ENCODE measurements at places on chromosomes 4 and X. TPM values are rescaled to one million over a fixed set of nuclear protein-coding genes. Genes with fewer than 3 reads are reported as not detected.

The BEND4 gene
- 0.10 TPM for polyA plus RNA-seq

GRCh38 chrX:41705680-41706374 lies 17.1 kb downstream of the GPR34 start:
- no peak for DNase-seq

GRCh38 chr4:141241986-141242385 lies 21.3 kb downstream of the ZNF330 start:
- DNase-seq, result no peak

- DNase-seq, result peak; percentile 34
Measured at GRCh38 chr4:123522081-123522480, 125.5 kb downstream of the SPRY1 start.

- no peak for DNase-seq
Measured at GRCh38 chr4:126495163-126495752, 1137.5 kb upstream of the INTU start.

DNA sequence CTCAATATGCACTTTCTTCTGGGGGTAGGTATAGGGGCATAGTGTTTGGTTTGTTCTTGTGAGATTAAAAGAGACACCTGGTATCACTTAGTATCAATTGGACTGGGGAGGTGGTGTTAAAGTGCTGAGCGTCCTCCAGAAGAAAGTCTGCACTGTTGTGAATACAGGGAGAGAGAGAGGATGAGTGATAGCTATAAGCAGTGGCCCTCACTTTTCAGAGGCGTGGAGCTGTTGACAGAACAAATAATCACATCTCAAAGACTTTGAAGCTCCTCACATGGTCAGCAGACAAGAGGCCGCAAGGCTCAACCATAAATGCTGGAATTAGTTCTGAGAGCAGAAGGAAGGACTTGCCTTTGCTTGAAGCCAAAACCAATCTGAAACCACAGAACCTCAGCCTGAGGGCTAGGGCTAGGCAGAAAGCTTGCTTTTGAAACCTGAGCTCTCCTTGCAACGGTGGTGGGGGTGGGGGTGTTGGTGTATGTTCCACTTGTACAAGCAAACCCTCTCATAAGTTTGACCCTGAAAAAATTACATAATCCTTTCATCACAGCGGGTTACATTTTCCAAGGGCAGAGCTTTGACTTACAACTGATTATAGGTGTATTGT lies 123.2 kb upstream of the SCML1 start:
- DNase-seq, result no peak

GRCh38 chr4:159358226-159358625 lies 255.3 kb downstream of the RAPGEF2 start:
- peak; percentile 32 for DNase-seq

GRCh38 chr4:24912252-24913118 lies at the start of gene CCDC149:
CCDC149 (minus strand) TSS chr4:24913042; CDS start chr4:24912864, 178 bp downstream.
- DNase-seq, result peak; percentile 69

GRCh38 chr4:155722816-155723499 lies 35.9 kb upstream of the GUCY1B1 start:
- no peak for DNase-seq

DNA sequence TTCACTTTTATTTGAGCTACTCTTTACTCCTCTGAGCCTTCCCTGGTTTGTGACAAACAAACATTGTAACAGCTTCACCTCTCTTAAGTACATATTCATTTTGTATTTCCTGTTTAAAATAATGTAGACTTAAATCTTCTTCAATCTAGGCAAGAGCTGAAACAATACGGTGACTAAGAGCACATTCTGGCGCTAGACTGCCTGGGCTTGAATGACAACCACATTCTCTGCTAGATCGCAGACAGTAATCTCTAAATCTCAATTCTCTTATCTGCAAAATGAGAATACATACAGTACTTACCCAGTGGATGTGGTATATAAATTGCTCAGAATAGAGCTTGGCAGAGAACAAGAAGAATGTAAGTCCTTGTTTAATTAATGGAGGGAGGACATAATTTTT lies 144.8 kb downstream of the ARAP2 start:
- no peak for DNase-seq

Data from hindlimb muscle (tissue), 1 donor.